ENCODE measurements at places on chromosomes 3 and 15. TPM values are rescaled to one million over a fixed set of nuclear protein-coding genes. Genes with fewer than 3 reads are reported as not detected.

DNA sequence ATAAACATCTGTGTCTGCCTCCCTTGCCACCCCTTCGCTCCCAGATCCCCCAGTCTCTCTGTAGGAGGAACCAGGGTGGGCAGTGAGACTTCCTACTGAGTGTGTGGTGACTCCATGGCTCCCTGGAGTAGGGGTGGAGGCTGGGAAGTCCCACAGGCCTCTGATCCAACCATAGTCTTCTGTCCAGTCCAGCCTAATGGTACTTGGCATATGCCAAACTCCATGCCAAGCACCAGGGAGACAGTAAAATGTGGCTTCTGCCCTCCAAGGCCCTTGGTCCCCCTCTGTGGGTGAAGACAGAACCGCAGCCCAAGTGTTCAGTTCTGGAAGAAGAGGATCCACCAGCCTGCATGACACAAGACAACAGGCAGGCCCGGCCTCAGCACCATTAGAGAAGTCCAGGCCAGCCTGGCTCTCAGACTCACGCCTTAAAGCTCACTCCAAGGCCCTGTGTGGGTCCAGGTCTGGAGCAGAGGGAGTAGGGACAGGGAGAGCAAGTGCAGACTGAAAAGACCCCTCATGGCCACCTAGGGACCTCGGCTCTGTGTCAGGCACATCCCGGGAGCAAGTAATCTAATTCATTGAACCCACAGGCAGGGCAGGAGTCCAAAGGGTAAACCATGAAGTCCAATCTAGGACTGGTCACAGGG lies 112.7 kb downstream of the ETFA start:
- DNase-seq = no peak

Gene PBRM1
- 65.2 TPM for total RNA-seq

Gene IL17RE
- total RNA-seq = 0.61 TPM

- no peak for DNase-seq
Observed at GRCh38 chr3:143171141-143171980, 51.8 kb downstream of the CHST2 start.

Gene GOLGA6D
- total RNA-seq = not detected

Gene UBP1
- total RNA-seq = 69.0 TPM

DNA sequence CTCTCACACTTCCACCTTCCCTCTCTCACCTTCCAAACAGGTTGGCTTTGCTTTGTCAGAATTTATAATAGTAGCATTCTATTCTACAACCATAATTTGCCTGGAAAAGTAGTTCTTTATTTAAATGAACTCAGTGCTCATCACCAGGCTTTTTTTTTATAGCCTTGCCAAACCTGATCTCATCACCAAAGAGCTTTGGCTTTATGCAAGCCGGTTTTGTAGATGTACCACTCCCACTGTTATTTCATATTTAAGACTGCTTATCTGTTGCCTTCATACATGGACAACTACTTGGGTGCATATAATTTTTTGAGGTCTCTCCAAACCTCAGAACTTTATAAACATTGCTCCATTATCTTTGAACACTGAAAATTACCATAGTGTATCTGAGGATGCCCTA lies 246.1 kb upstream of the PPP2R3A start:
- no peak for DNase-seq

Gene CLEC3B
- 0.30 TPM for total RNA-seq

GRCh38 chr3:152071924-152072323 lies 196.8 kb upstream of the MBNL1 start:
- DNase-seq = no peak

DNA sequence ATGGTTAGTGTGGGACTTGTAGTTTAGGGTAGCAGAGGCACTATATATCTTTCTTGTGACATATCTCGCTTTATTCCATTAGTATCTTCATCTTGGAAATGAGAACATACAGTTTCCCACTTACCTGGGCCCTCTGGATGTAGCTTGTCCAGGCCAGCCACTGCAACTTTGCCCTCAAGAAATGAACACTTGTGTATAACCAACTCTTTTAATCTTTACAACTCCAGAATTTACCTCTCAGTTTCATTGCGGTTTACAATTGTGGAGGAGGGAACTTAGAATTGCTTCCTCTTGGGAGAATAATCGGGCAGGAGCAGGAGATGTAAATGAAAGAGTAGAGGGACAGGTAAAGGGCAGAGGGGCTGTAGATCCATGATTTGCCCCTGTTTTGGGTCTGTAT lies 18.4 kb upstream of the TRA2B start:
- DNase-seq = no peak

DNA sequence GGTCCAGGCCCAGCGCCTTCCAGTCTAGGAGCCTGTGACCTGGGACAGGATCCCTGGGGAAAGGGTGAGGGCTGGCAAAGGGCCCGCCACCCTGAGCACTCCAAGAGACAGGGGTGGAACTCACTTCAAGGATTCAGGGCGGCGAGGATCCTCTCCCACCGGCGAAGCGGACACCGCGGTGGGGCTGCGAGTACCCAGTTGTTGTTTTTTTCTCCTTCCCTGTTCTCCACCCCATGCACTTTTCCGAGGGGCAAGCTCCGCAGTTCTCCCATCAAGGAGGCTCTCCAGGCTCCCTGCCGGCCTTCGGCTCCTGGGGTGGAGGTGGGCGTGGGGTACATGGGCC lies 387 bp upstream of the PAQR5 start:
- DNase-seq = no peak

GRCh38 chr3:20849975-20850374 lies 664.0 kb upstream of the SGO1 start:
- DNase-seq = no peak

Gene TIGIT
- total RNA-seq = 20.9 TPM

GRCh38 chr15:52352086-52352485 lies 56.5 kb upstream of the MYO5C start:
- DNase-seq = no peak

- DNase-seq = no peak
Observed at GRCh38 chr3:101478980-101479379, 34.0 kb downstream of the SENP7 start.

Gene CLDN16
- total RNA-seq = not detected

Gene SLC28A1
- total RNA-seq = not detected

DNA sequence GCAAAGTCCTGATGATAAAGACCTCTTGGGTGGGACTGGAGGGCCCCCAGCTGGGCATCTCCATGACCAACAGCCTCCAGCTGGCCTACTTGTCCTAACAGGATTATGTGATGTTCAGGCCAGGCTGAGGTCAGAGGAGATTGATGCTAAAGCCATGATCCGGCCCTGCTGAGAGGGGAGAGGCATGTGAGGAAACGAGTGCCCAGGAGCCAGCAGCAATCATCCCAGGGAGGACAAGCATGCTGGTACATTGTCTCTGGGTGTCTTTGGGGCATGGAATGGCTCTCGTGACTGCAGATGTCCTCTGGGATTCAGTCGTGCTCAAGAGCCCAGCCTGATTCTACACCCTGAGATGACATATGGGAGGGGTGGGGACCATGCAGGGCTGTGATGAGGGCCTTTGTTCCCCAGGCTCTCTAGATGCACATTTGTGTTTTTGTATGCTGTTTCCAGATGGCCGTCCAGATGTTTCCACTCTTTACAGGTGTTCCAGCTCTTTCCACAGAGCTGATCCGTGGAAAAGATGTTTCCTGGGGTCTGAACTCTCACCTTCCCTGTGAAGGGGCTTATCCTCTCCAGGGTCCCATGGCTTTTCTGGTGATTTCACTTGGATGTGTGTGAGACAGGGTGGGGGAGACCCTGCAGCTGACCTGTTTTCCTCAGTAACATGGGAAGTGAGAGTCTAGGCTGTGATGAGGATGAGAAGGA lies 20.2 kb downstream of the SLC24A1 start:
- no peak for DNase-seq

- DNase-seq = no peak
Observed at GRCh38 chr15:39242345-39242744, 338.5 kb upstream of the THBS1 start.

Gene ANKRD34C
- total RNA-seq = not detected

GRCh38 chr15:99711625-99712024 lies 21.6 kb downstream of the LYSMD4 start:
- DNase-seq = no peak

- no peak for DNase-seq
Observed at GRCh38 chr15:92655178-92655995, at the start of gene FAM174B. FAM174B (minus strand) TSS chr15:92655775.

GRCh38 chr15:66294932-66295235 lies 1.5 kb downstream of the DIS3L start:
- no peak for DNase-seq

GRCh38 chr15:98666841-98667240 lies 18.5 kb downstream of the IGF1R start:
- DNase-seq = no peak

- no peak for DNase-seq
Observed at GRCh38 chr3:177590826-177591225, 393.5 kb upstream of the TBL1XR1 start.
